ENCODE measurements at places on chromosomes 2 and 18. TPM values are rescaled to one million over a fixed set of nuclear protein-coding genes. Genes with fewer than 3 reads are reported as not detected.

Gene OR6B2
- total RNA-seq: not detected

Gene KCNF1
- 0.19 TPM for total RNA-seq

Gene SMAD7
- 12.2 TPM for total RNA-seq

Gene ITPRIPL1
- total RNA-seq: 4.1 TPM

Gene IL36RN
- total RNA-seq: 90.7 TPM

Gene ALK
- total RNA-seq: not detected

Gene UGT1A3
- 7.6 TPM for total RNA-seq

Gene MTCL1
- 8.7 TPM for total RNA-seq

Gene SLC14A1
- total RNA-seq: 0.53 TPM

Gene FAM124B
- total RNA-seq: 0.44 TPM

Gene CACNB4
- total RNA-seq: 7.2 TPM

Gene AKAIN1
- not detected for total RNA-seq

Gene POTEC
- not detected for total RNA-seq

Gene EML6
- 4.4 TPM for total RNA-seq

Gene PDK1
- total RNA-seq: 18.6 TPM

Gene MEP1B
- not detected for total RNA-seq

Gene UGT1A9
- total RNA-seq: 0.49 TPM

Gene KANSL1L
- 9.1 TPM for total RNA-seq

Gene IL1R2
- 61.7 TPM for total RNA-seq

Gene IGFBP2
- 207 TPM for total RNA-seq

Gene NEB
- 0.83 TPM for total RNA-seq

Gene SAG
- not detected for total RNA-seq

Gene POMC
- total RNA-seq: 6.1 TPM

Gene ATP8B1
- total RNA-seq: 20.2 TPM

Gene SCYGR7
- total RNA-seq: not detected

Gene MC4R
- not detected for total RNA-seq

Gene VWC2L
- not detected for total RNA-seq

Gene CNDP1
- total RNA-seq: not detected

Gene MLPH
- total RNA-seq: 10.4 TPM

Gene CHMP3
- total RNA-seq: 103 TPM

Gene NPHP1
- total RNA-seq: 1.2 TPM

Gene TNFAIP6
- total RNA-seq: not detected

Gene TMEM18
- total RNA-seq: 16.8 TPM

Gene CAVIN2
- total RNA-seq: 12.4 TPM

Gene MAT2A
- total RNA-seq: 95.3 TPM

Gene LCT
- total RNA-seq: not detected

Gene SKA1
- total RNA-seq: 6.0 TPM

Gene PFN4
- total RNA-seq: not detected
